Inflammatory macrophage (primary cell): ENCODE measurements at places on chromosomes 1 and 21.

DNA sequence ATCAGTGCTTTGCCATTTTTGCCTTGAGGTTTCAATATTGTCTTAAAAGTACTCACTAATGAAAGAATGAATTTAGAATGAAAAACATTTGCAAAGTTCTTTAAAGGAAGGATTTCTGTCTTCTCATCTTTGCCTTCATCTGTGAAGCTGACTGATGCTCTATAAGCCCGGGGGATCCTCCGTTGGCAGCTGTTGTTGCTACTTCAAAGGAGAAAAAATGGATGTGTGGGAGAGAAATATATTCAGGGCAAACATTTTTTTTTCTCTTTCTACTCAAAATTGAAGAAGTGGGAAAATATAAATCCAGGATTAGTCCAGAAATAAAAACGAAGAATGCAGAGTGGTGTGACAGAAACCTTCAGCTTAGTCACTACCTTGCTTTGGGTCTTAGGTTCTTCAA is 142.5 kb downstream of the OLFM3 start:
- no peak for DNase-seq

- no peak for DNase-seq
Measured at GRCh38 chr1:56520016-56520601, 59.3 kb downstream of the PLPP3 start.

GRCh38 chr1:89809556-89809955 is 11.3 kb upstream of the LRRC8D start:
- DNase-seq: no peak

- DNase-seq: no peak
Measured at GRCh38 chr1:98410082-98410481, 251.4 kb upstream of the SNX7 start.

- peak; percentile 57 for DNase-seq
Measured at GRCh38 chr1:235018720-235019444, 109.8 kb downstream of the TOMM20 start.

GRCh38 chr1:163191301-163191700 is 11.4 kb downstream of the RGS5 start:
- DNase-seq: no peak
